ENCODE measurements at places on chromosomes 6 and 20.
A peak's percentile ranks its signal among the peaks of the same experiment; 100 is the strongest.

- H3K4me3 ChIP-seq, result peak overlapping the region; percentile 65
- H3K36me3 ChIP-seq, result peaks cover 3% of the 10 kb centered on the region
Observed at GRCh38 chr6:149065658-149066556, 251.6 kb upstream of the TAB2 start.

GRCh38 chr20:54549658-54550326 is 74.4 kb downstream of the DOK5 start:
- H3K27me3 ChIP-seq, result peaks cover 5% of the 10 kb centered on the region
- no peaks in the 10 kb centered on the region for H3K36me3 ChIP-seq
- no peak for DNase-seq
- H3K27ac ChIP-seq, result no peak overlapping the region

DNA sequence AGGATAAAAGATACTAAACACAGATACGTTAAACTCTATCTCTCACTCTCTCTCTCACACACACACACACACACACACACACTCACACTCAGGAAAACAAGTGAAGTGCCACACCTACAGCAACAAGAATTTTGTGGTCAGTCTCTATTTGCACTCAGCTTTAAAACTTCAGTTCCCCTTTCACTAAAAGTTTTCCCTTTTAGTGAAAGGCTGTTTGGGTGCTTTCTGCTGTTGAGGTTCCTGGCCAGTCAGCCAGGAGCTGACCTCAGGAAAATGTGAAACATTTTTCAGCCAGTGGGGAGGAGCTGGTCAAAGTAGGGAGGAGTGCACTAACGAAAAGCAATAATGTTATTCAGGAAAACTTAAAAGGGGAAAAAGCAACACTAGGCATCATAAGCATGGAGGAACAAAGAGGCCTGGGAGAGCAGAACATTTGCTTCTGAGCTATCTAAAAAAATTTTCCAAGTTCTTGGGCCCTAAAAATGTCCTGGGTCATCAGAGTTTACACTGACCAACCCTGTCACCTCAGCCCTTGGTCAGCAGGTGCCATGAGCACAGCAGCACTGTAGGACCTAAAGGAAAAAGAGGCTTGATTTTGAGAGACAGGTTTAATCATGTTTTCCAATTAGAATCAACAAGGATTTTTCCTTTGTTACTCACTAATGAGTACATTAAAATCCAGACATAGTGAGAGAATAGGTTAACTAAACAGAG is 30.7 kb upstream of the NT5E start:
- peaks cover 19% of the 10 kb centered on the region for H3K4me1 ChIP-seq
- no peak overlapping the region for H3K4me3 ChIP-seq
- no peak overlapping the region for H3K27ac ChIP-seq

GRCh38 chr6:35080821-35081425 is 60.2 kb downstream of the TCP11 start:
- DNase-seq, result no peak
- no peak overlapping the region for H3K27ac ChIP-seq
- no peaks in the 10 kb centered on the region for H3K27me3 ChIP-seq
- no peaks in the 10 kb centered on the region for H3K36me3 ChIP-seq
- no peak overlapping the region for H3K4me3 ChIP-seq

GRCh38 chr20:62745952-62746288 is 37.3 kb downstream of the NTSR1 start:
- H3K4me1 ChIP-seq, result peaks cover 6% of the 10 kb centered on the region
- no peak for DNase-seq
- H3K27ac ChIP-seq, result no peak overlapping the region

- H3K27me3 ChIP-seq, result no peaks in the 10 kb centered on the region
- H3K4me1 ChIP-seq, result no peaks in the 10 kb centered on the region
- no peak overlapping the region for H3K4me3 ChIP-seq
- H3K27ac ChIP-seq, result no peak overlapping the region
- no peaks in the 10 kb centered on the region for H3K36me3 ChIP-seq
Observed at GRCh38 chr20:60934724-60935123, 317.3 kb upstream of the CDH4 start.

- H3K27me3 ChIP-seq, result no peaks in the 10 kb centered on the region
- no peak for DNase-seq
- H3K4me1 ChIP-seq, result no peaks in the 10 kb centered on the region
Observed at GRCh38 chr6:125002406-125002741, 40.1 kb downstream of the RNF217 start.

DNA sequence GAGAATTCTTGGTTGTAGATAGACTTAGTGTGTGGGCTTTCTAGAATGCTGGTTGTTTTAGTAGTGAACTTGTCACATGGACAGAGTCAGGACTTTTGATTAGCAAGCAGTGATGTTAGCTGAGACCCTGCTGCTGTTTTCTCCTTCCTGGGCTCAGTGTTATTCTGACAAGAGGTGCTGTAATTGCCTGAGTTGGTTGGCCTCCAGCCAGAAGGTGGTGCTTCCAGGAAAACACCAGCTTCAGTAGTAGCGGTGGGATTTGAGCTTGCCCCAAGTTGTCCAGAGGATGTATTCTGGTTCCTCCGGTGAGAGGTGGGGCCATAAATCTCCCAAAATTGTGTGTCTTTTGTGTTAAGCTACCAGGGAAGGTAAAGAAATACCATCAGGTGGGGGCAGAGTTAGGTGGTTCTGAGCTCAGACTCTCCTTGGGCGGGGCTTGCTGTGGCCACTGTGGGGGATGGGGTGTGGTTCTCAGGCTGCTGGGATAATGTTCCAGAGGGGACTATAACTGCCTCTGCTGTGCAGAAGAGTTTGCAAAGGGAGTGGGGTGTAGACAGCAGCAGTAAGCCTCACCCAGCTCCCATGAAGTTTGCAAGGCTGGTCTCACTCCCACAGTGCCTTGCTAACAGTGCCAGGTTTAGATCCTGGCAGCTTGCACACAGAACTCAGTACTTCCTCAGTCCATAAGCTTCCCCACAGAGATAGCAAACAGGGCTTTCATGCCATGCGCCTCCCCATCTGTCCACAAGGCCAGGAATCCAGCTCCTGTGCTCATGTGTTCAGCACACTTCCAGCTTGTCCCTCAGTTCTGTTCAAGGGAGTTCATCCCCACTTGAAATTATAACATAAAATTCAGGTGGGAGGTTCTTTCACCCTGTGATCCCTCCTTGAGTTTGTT is 278.4 kb upstream of the PTCHD4 start:
- no peak for DNase-seq
- no peaks in the 10 kb centered on the region for H3K27me3 ChIP-seq
- H3K4me3 ChIP-seq, result no peak overlapping the region
- H3K4me1 ChIP-seq, result no peaks in the 10 kb centered on the region

DNA sequence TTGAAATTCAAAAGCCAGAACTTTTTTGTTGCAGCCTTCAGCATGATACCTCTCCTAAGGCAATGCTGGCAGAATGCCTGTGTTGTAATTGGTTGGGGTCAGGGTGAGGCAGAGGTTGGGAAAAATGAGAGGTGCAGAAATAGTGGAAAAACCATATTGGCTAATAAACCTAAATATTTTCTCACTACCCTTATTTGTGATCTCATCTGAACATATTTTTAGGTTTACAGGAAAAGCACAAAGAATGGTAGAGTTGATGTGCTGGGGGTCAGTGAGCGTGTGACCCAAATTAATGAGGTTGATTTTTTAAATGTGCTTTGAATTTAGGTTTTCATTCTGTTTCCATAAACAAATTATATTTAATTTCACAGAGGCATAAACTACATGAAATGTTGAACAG is 437.3 kb downstream of the HDGFL1 start:
- no peak for DNase-seq
- no peak overlapping the region for H3K27ac ChIP-seq
- no peaks in the 10 kb centered on the region for H3K36me3 ChIP-seq
- H3K4me1 ChIP-seq, result no peaks in the 10 kb centered on the region
- no peaks in the 10 kb centered on the region for H3K27me3 ChIP-seq

- H3K4me1 ChIP-seq, result peaks cover 23% of the 10 kb centered on the region
- peak overlapping the region; percentile 5 for H3K27ac ChIP-seq
- H3K36me3 ChIP-seq, result peaks cover 5% of the 10 kb centered on the region
- H3K4me3 ChIP-seq, result no peak overlapping the region
Observed at GRCh38 chr20:62159839-62160238, 16.3 kb downstream of the SS18L1 start.

GRCh38 chr20:16178546-16179135 is 394.6 kb downstream of the KIF16B start:
- H3K4me1 ChIP-seq, result no peaks in the 10 kb centered on the region
- peaks cover 3% of the 10 kb centered on the region for H3K36me3 ChIP-seq
- DNase-seq, result no peak

GRCh38 chr20:6496874-6497273 is 270.6 kb upstream of the BMP2 start:
- no peaks in the 10 kb centered on the region for H3K27me3 ChIP-seq
- H3K4me1 ChIP-seq, result no peaks in the 10 kb centered on the region
- H3K27ac ChIP-seq, result no peak overlapping the region
- DNase-seq, result no peak
- no peaks in the 10 kb centered on the region for H3K36me3 ChIP-seq
- H3K4me3 ChIP-seq, result no peak overlapping the region

DNA sequence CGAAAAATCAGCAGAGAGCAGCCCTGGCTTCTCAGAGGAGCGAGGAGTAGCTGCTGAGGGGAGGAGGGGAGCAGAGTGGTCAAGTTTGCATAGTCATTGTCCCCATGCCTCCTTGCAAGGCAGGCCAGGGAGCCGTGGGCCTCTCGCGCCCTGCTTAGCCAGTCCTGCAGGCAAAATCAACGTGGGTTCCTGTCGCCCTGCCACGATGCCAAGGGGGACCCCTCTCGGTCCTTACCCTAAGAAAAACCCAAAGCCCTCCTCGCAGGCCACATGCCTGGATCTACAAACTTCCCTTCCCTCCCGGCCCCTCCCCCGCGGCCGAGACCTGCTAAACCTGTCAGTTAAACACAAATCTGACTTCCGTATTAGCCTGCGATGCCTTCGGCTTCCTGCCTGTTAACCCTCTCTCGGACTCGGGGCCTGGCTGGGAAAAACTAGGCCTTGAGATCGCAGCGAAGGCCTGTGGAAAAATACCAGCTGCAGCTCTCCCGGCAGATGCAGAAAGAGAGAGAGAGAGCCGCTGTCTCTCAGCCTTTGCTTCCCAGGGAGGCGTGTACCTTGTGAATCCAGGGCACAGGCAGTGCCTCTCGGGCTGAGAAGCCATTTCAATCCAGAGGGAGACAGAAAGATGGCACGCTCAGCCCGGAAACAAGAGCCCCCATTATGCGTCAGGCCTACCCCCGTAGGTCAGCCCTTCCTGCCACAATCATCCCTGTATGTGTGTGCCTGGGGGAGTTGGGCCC is 968 bp upstream of the ZMYND8 start:
- peaks cover 1% of the 10 kb centered on the region for H3K36me3 ChIP-seq
- H3K4me1 ChIP-seq, result peaks cover 60% of the 10 kb centered on the region
- DNase-seq, result peak; percentile 53
- H3K27ac ChIP-seq, result peak overlapping the region; percentile 99
- H3K4me3 ChIP-seq, result no peak overlapping the region

DNA sequence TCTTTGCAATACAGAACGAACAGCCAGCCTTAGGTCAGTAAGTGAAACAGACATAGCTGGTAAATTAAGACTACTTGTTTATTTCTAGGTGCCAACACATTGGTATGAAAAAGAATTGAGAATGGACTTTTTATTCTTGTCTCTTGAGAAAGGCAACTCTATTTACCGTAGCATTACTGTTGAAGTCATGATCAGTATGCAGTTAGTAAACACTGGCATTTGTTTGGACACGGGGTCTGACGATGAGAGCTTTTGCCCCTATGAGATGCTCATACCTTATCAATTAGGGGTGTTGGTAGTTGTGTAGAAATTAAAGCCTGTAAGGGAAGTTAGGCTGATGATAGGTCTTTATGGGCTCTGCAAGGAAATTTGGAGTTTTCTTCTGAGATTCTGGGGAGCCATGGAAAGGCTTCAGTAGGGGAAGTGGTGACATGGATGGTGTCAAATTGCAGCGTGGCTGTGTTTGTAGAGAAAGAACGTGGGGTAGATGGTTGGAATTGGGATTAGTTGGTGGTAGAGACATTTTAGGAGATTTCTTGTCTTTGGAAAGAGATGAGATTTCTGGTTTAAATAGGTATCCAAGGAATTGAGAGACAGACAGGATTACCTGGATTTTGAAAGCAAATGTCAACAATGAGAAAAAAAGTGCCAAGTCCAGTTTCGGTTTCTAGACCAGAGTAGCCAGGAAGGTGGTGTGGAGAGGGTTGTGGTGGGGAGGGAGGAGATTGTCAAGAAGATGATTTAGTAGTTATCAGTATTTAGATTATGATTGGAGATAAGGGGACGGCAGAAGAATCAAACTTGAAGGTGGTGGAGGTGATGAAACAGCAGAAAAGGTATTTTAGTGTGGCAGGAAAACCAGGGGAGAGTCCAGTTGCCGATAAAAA is 116.6 kb downstream of the JARID2 start:
- peaks cover 8% of the 10 kb centered on the region for H3K36me3 ChIP-seq
- H3K4me3 ChIP-seq, result no peak overlapping the region
- H3K27ac ChIP-seq, result no peak overlapping the region
- DNase-seq, result no peak
- no peaks in the 10 kb centered on the region for H3K27me3 ChIP-seq

GRCh38 chr6:90712114-90712513 is 125.2 kb upstream of the MAP3K7 start:
- no peak overlapping the region for H3K27ac ChIP-seq
- H3K4me3 ChIP-seq, result no peak overlapping the region
- no peaks in the 10 kb centered on the region for H3K4me1 ChIP-seq
- no peak for DNase-seq
- H3K27me3 ChIP-seq, result peaks cover 24% of the 10 kb centered on the region

DNA sequence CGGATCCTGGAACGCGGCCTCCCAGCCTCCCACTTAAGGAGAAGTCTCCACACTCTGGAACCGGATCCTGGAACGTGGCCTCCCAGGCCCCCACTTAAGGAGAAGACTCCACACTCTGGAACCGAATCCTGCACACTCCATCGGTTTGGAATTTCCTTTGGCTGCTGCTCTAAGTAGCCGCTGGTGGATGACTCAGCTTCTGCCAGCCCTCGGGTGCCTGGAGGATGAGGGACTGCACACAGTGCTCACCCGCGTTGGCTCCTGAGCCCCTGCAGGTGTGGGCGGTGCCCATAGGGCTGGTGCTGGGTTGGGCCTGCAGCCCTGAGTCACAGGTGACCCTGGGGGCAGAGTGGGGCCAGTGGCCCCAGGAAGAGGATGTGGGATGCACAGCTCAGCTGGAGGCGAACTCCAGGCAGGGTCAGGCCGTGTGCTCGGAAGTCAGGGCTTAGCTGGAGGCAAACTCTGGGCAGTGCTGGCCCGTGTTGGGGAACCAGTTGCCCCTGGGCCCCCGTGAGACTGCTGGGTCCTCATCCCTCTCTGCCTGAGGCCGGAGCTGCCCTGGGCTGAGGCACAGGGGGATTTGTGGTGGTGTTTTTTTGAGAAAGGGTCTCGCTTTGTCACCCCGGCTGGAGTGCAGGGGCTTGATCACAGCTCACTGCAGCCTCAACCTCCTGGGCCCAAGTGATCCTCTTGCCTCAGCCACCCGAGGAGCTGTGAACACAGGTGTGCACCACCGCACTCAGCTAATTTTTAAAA is 13.9 kb upstream of the TNFRSF6B start:
- H3K27ac ChIP-seq, result no peak overlapping the region
- no peaks in the 10 kb centered on the region for H3K27me3 ChIP-seq
- H3K4me1 ChIP-seq, result peaks cover 5% of the 10 kb centered on the region
- DNase-seq, result no peak

Measured in activated T-cell treated with anti-CD3 and anti-CD28 coated beads, Interleukin-2, amount 50 U/mL, for 72 hours (primary cell).